Fibroblast of lung (primary cell): ENCODE measurements at places on chromosomes 7 and 10. TPM values are rescaled to one million over a fixed set of nuclear protein-coding genes. Genes with fewer than 3 reads are reported as not detected.

GRCh38 chr10:93180482-93180931 lies 106.8 kb downstream of the CYP26A1 start:
- DNase-seq: peak; percentile 49
- H3K4me1 ChIP-seq: no peaks in the 10 kb centered on the region
- H3K27ac ChIP-seq: no peak overlapping the region
- no peak overlapping the region for H3K4me3 ChIP-seq

WDR11 gene
- polyA plus RNA-seq: 53.9 and 61.4 TPM in 2 replicates

GRCh38 chr10:101749047-101750016 lies 26.6 kb downstream of the FGF8 start:
- no peak for DNase-seq
- peaks cover 10% of the 10 kb centered on the region for H3K27me3 ChIP-seq
- no peak overlapping the region for H3K27ac ChIP-seq
- no peaks in the 10 kb centered on the region for H3K4me1 ChIP-seq
- no peaks in the 10 kb centered on the region for H3K36me3 ChIP-seq

GRCh38 chr10:4902571-4903011 lies 60.6 kb upstream of the AKR1C1 start:
- H3K36me3 ChIP-seq: no peaks in the 10 kb centered on the region
- DNase-seq: no peak
- H3K27ac ChIP-seq: no peak overlapping the region
- H3K4me3 ChIP-seq: no peak overlapping the region
- H3K27me3 ChIP-seq: no peaks in the 10 kb centered on the region

GRCh38 chr10:69863580-69863979 lies 61.9 kb downstream of the COL13A1 start:
- H3K4me1 ChIP-seq: peaks cover 49% of the 10 kb centered on the region
- H3K4me3 ChIP-seq: no peak overlapping the region
- H3K27me3 ChIP-seq: no peaks in the 10 kb centered on the region
- DNase-seq: peak; percentile 57
- no peaks in the 10 kb centered on the region for H3K36me3 ChIP-seq
- H3K27ac ChIP-seq: peak overlapping the region; percentile 52

- no peaks in the 10 kb centered on the region for H3K4me1 ChIP-seq
- H3K27ac ChIP-seq: no peak overlapping the region
- no peak for DNase-seq
- no peaks in the 10 kb centered on the region for H3K36me3 ChIP-seq
- no peaks in the 10 kb centered on the region for H3K27me3 ChIP-seq
Observed at GRCh38 chr10:13068071-13068470, 31.9 kb upstream of the OPTN start.

CRPPA gene
- polyA plus RNA-seq: 1.0 and 1.1 TPM in 2 replicates

GRCh38 chr7:31890766-31891165 lies 179.4 kb downstream of the PDE1C start:
- H3K36me3 ChIP-seq: no peaks in the 10 kb centered on the region
- H3K4me3 ChIP-seq: no peak overlapping the region
- DNase-seq: no peak
- H3K27me3 ChIP-seq: no peaks in the 10 kb centered on the region

GRCh38 chr10:7028809-7029166 lies 382.0 kb downstream of the SFMBT2 start:
- no peak for DNase-seq
- H3K27ac ChIP-seq: no peak overlapping the region
- H3K36me3 ChIP-seq: no peaks in the 10 kb centered on the region
- H3K27me3 ChIP-seq: no peaks in the 10 kb centered on the region

- no peaks in the 10 kb centered on the region for H3K36me3 ChIP-seq
- H3K4me3 ChIP-seq: no peak overlapping the region
- no peaks in the 10 kb centered on the region for H3K4me1 ChIP-seq
- peak; percentile 87 for DNase-seq
Observed at GRCh38 chr7:127920787-127921438, 110.3 kb downstream of the LRRC4 start.

SEPTIN14 gene
- polyA plus RNA-seq: not detected in 2 replicates

PRXL2A gene
- 1.6 and 2.2 TPM in 2 replicates for polyA plus RNA-seq

TMEM196 gene
- not detected in 2 replicates for polyA plus RNA-seq

ZSCAN25 gene
- polyA plus RNA-seq: 5.4 and 5.7 TPM in 2 replicates

POLD2 gene
- 69.8 and 122 TPM in 2 replicates for polyA plus RNA-seq

BMPER gene
- polyA plus RNA-seq: 9.8 and 15.9 TPM in 2 replicates

GRCh38 chr7:130418306-130418705 lies 22.5 kb downstream of the CEP41 start:
- no peak overlapping the region for H3K27ac ChIP-seq

GRCh38 chr7:50292165-50292757 lies 12.3 kb upstream of the IKZF1 start:
- no peaks in the 10 kb centered on the region for H3K27me3 ChIP-seq
- no peaks in the 10 kb centered on the region for H3K36me3 ChIP-seq
- H3K4me1 ChIP-seq: no peaks in the 10 kb centered on the region

CALML5 gene
- not detected in 2 replicates for polyA plus RNA-seq
